ENCODE measurements at places on chromosomes 4 and X. TPM values are rescaled to one million over a fixed set of nuclear protein-coding genes. Genes with fewer than 3 reads are reported as not detected.

The PDGFRA gene
- total RNA-seq = 465 TPM

The PLK4 gene
- total RNA-seq = 6.0 TPM

- no peak for DNase-seq
Measured at GRCh38 chrX:72128881-72129280, 2.8 kb downstream of the RTL5 start.

GRCh38 chr4:33886356-33886755 is 2358.0 kb downstream of the ARAP2 start:
- no peak for DNase-seq

GRCh38 chr4:37909332-37910090 is 18.6 kb downstream of the TBC1D1 start:
- no peak for DNase-seq

The ZNF711 gene
- 10.4 TPM for total RNA-seq

DNA sequence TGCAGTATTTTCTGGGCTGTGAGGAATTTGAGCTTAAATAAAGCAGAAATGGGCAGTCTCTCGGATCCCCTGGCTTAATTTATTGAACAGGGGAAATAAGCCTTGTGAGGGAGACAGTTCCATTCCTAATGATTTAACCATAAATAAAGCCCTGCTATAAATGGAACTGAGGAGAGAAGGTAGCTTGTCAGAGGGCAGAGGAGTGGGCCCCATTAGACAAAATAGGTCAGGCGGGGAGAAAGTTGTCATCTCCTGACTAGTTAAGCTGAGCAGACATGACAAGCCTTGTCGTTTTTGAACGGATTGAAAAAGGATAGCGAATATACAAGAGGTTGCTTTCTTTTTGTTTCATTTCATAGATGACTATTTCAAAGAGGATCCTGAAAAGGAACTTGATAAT is 39.3 kb downstream of the SMPX start:
- no peak for DNase-seq

The VCX2 gene
- total RNA-seq = not detected

- no peak for DNase-seq
Measured at GRCh38 chr4:96136056-96136455, 296.2 kb downstream of the PDHA2 start.

The ADAM29 gene
- total RNA-seq = 6.3 TPM

- DNase-seq = no peak
Measured at GRCh38 chr4:147480502-147480890, 401 bp upstream of the EDNRA start.

GRCh38 chr4:85688055-85688740 is 213.2 kb downstream of the ARHGAP24 start:
- no peak for DNase-seq

DNA sequence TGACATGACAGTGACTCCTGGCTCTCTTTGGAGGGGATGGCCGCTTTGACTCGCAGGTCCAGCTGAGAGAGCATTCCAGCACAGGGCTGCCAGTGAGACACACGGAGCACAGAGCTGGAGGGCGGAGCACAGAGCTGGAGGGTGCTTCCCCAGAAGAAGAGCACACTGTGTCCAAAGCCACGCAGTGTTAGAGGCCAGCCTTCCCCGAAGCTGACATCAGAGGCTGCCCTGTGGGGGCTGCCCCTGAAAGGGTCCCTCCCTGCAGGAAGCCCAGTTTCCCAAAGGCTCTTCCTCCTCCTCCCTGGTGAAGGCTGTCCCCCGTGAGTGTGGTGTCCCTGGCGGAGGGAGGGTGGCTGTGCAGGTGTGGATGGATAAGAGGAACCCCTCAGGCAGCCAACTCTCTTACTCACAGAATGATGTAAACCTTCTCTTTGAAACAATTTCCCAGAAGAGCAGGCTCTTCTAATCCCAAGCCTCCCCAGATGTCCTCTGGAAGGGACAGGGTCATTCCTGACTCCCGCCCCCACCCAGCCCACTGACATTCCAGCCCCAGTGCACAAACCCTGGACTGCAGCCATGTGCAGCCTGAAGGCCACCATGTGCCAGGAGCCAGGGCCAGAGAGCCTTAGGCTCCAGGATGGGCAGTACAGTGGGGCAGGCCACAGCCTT is 53.4 kb downstream of the PSAPL1 start:
- DNase-seq = no peak

GRCh38 chr4:3655963-3656362 is 110.2 kb upstream of the ADRA2C start:
- no peak for DNase-seq

The DMP1 gene
- total RNA-seq = 2.2 TPM

The HPSE gene
- 2.9 TPM for total RNA-seq

DNA sequence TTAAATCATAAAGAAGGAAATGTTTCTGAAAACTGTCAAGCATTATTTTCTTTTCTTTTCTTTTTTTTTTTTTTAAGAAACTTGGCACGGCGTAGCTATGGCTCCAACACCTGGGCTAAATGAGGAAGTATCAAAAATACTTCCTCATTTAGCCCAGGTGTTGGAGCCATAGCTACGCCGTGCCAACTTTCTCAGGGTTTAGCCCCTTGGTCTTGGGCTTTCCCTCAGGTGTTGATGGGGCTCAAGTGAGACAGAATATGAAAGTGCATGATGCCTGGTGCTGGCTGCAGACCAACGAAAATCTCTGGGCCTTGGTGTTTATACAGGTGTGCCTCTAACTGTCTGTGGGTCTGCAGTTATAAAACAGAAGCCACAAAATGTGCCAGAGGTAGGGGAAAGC is 132.7 kb downstream of the ARHGAP24 start:
- DNase-seq = no peak

All from umbilical cord (tissue), 2 donors.